Stimulated activated CD8-positive, alpha-beta memory T cell treated with anti-CD3 and anti-CD28 coated beads, Interleukin-4, amount 100 ng/mL, for 1 hour (primary cell): ENCODE measurements at places on chromosomes 1 and 21.

GRCh38 chr1:3410142-3410925 is 44.1 kb upstream of the ARHGEF16 start:
- no peak for DNase-seq

DNA sequence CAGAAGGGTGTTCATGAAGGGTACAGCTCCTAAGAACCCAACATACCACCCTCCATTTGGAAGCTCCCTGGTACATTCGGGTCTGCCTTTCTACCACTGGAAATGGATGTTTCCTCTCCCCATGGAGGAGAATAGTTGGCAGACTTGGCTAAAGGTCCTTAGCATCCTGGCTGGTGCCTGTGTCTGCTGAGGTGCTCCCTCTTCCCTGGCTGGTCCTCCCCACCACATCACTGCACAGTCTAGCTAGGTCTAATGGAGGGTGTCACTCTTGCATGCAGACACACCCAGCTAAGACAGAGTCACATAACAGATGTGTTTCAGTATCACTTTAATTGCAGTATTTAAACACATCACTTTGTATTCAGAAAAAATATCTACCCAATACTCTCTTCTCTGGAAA is 24.7 kb downstream of the CD34 start:
- DNase-seq, result no peak

- no peak for DNase-seq
Measured at GRCh38 chr1:103197216-103197615, 88.9 kb upstream of the COL11A1 start.

- DNase-seq, result no peak
Measured at GRCh38 chr1:191929383-191929782, 228.9 kb upstream of the RGS18 start.

- DNase-seq, result no peak
Measured at GRCh38 chr21:21682172-21682571, 684.0 kb downstream of the NCAM2 start.

GRCh38 chr21:17929510-17929909 is 110.4 kb upstream of the C21orf91 start:
- no peak for DNase-seq

GRCh38 chr21:31848326-31848985 is 24.4 kb upstream of the HUNK start:
- no peak for DNase-seq
